LNCaP clone FGC (cell line): ENCODE measurements at places on chromosomes 1 and 21.

DNA sequence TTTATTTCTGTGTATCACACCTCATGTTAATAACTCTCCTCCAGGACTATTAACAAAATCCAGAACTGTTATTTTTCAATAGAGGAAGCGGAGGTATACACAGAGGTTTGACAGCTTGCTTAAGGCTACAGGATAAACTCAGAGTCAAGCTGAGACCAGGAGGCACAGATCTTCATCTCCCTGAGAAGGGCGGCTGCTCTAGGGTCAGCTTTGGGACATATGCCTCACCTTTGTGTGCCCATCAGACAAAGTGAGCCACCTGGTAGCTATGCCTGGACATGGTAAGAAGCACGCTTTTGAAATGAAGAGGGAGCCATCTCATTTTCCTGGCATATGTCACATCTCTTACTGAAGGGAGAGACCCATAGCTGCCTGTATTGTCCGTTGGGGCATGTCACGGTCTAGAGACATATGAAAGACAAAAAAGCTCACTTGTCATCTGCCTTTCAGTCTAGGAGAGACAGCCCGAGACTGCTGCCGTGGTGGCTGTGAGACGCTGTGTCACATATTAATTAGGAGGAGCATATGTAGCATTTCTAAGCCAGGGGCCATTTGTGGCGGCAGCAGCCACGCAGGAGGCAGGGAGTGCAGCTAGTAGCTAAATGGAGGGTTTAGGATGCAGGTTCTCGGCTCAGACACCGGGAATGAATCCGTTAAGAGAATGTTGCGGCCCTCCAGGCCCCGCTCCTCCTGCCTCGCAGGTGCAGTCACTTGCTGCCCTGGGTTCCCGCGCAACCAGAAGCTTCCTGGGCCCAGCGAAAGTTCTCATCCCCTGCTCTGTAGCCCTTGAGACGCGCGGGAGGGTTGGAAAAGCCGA lies 161.3 kb upstream of the C1orf21 start:
- DNase-seq = no peak

DNA sequence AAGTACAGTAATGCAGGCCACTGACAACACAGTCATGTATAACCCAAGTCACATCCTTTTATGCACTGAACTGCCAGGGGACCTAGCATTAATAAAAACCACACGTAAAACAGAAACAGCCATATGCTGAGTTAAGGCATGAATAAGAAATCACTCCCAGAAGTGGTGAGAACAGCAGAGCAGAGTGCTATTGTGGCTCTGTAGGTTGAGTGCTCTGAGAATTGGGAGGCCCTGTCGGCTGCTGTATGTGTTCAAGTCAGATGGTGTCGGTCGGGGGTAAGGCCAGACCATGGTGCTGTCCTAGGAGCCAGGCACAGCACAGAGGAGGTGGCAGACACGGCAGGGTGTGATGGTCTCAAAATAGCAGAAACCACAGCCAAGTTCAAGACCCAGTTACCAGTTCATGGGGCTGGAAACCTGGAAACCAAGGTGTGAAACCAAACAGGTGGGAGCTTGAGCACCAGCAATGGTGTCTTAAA lies 126.6 kb upstream of the COA6 start:
- no peak for DNase-seq

- no peak for DNase-seq
These were observed 14.6 kb downstream of the ARHGEF10L start for GRCh38 chr1:17553975-17554700.

GRCh38 chr1:18693256-18694098 lies 62.8 kb downstream of the PAX7 start:
- no peak for DNase-seq

DNA sequence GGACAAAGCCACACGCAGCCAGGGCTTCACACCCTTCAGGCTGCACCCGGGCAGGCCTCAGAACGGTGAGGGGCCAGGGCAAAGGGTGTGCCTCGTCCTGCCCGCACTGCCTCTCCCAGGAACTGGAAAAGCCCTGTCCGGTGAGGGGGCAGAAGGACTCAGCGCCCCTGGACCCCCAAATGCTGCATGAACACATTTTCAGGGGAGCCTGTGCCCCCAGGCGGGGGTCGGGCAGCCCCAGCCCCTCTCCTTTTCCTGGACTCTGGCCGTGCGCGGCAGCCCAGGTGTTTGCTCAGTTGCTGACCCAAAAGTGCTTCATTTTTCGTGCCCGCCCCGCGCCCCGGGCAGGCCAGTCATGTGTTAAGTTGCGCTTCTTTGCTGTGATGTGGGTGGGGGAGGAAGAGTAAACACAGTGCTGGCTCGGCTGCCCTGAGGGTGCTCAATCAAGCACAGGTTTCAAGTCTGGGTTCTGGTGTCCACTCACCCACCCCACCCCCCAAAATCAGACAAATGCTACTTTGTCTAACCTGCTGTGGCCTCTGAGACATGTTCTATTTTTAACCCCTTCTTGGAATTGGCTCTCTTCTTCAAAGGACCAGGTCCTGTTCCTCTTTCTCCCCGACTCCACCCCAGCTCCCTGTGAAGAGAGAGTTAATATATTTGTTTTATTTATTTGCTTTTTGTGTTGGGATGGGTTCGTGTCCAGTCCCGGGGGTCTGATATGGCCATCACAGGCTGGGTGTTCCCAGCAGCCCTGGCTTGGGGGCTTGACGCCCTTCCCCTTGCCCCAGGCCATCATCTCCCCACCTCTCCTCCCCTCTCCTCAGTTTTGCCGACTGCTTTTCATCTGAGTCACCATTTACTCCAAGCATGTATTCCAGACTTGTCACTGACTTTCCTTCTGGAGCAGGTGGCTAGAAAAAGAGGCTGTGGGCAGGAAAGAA lies 8.1 kb downstream of the PSRC1 start:
- DNase-seq = no peak

- no peak for DNase-seq
These were observed 3.6 kb downstream of the GPR52 start for GRCh38 chr1:174451408-174451807.

DNA sequence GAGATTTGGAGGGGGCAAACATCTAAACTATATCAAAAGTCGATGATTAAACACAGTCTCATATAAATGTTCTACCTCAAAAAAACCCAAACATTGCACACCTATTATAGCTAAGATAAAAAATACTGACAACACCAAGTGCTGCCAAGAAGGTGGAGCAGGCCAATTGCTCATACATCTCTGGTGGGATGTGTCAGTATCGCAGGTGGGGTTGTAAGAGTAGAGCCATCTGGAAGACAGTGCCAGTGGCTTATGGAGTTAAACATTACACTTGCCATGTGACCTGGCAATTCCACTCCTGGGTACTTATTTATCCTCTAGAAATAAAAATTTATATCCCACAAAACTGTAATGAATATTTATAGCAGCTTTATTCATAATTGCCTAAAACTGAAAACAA lies 213.4 kb downstream of the DISC1 start:
- no peak for DNase-seq

- DNase-seq = no peak
These were observed 337.0 kb upstream of the NCAM2 start for GRCh38 chr21:20661246-20661645.

- DNase-seq = no peak
These were observed 320.2 kb downstream of the MATN1 start for GRCh38 chr1:30403061-30403645.

DNA sequence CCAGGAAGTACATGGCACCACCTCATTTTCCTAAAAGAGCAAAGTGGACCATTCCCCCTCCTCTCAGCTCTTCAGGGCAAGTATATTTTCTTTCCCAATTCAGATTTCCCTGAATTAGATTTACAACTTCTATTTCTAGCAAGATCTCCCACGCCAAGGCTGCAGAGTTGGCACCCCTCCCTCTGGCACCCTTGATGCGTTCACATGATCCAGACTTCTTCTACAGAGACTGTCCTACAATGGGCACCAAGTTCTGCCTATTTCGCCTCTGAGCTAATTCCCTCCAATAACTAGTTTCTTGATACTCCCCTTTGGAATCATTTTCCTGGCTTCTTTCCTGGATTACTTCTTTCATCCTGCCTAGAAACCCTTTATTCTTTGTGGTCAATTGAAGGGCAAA lies 122.0 kb downstream of the CDC7 start:
- no peak for DNase-seq

DNA sequence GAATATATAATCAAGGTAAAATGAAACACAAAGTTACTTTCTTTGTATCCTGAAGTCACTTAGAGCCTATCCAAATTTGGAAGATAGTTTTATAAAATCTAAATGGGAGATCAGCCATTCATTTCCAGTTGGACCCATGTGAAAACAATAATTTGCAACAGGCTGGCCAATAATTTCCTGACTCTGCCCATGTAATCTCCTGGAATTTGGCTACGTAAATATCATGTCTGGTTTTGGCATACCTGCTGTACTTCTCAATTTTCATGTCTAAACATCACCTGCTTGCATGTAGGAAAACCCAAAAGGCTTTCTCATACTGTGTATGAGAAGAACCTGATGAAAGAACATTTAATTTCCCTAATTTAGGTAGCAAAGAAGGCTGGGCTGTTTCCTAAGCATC lies 7.7 kb upstream of the CYP4Z1 start:
- DNase-seq = peak; percentile 90

DNA sequence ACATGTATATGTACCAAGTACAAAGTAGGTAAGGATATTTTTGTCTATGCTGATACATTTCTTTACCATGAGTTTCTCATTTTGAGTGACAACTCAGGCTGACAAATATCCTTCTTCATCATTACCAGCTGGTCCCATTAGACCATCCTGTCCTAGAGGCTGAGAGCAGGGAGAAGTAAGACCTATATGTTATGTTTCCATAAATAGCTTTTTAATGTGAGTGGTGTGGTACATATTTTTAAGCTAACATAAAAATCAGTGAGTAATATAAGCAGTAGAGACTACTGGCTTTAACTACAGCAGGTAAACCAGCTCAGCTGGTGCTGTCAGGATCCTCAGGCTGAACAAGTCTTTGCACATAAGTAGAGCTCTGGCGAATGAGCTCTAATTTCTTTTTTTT lies 62.4 kb downstream of the CLEC20A start:
- no peak for DNase-seq

DNA sequence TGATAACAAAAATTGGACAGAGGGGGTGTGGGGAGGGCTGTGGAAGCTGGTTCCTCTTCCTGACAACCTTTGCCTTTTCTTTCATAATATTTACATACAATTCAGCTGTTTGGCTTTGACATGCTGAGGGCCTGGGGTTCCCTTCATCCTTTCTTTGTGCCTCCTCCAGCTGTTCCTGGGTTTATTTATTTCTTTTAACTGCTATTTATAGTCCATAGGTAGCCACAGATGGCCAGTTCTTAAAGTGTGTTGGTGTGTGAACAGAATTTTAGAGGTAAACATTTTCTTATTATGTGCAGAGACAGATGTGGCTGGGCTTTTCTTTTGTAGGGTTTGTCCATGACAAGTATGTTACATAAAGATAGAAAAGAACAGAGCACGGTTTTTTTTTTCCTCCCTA lies 34.1 kb upstream of the CNIH3 start:
- no peak for DNase-seq

GRCh38 chr1:165031001-165031400 lies 325.5 kb downstream of the LMX1A start:
- no peak for DNase-seq

GRCh38 chr1:18651713-18652112 lies 21.1 kb downstream of the PAX7 start:
- no peak for DNase-seq
